NCI-H2107 (cell line): ENCODE measurements at places on chromosomes 2 and 18.

DNA sequence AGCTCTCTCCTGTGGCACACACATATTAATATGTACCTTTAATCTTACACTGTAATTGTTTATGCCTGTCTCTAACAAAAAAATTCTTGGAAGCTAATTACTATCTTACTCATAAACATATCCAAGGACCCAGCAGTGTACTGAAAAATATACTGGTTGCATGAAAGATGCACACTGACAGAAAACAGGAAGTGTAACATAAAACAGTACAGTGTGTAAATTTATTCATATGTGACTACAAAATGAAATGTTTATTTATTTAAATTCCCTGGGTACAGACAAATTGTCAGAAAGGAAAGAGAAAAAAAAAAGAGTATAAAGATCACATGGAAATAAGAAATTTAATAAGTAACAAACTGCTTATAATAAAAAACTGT, 28.5 kb downstream of the TMEM131 start:
- DNase-seq, result no peak

- DNase-seq, result no peak
Measured at GRCh38 chr18:48739266-48740067, 200.6 kb downstream of the CTIF start.

DNA sequence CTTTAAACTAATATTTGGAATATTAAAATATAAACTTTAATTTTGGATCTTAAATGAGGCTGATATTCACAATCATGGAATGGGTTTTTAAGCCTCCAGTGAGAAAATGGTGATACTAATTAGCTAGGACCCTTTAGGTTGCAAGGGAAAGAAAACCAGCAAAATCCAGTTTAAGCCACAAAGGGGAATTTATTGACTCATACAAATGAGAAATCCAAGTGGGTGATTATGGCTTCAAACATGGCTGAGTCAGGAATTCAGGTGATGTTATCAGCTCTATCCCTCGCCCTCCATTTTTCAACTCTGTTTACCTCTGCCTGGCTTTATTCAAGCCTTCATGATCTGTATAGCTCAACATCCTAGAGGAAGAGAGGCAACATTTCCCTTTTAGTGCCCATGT, 75.3 kb upstream of the DLX2 start:
- no peak for DNase-seq

GRCh38 chr2:39181297-39181696, 60.4 kb upstream of the SOS1 start:
- DNase-seq, result no peak

- DNase-seq, result no peak
Measured at GRCh38 chr2:52919673-52920072, 847.9 kb upstream of the CHAC2 start.

GRCh38 chr2:191947235-191947634, 100.3 kb upstream of the CAVIN2 start:
- no peak for DNase-seq

GRCh38 chr2:98806236-98806697, 75.3 kb upstream of the MGAT4A start:
- peak; percentile 15 for DNase-seq
